ENCODE measurements at places on chromosomes 12 and 14. TPM values are rescaled to one million over a fixed set of nuclear protein-coding genes. Genes with fewer than 3 reads are reported as not detected.
A peak's percentile ranks its signal among the peaks of the same experiment; 100 is the strongest.

The KRT85 gene
- polyA plus RNA-seq, result not detected

- DNase-seq, result no peak
These were observed 196.4 kb upstream of the IGF1 start for GRCh38 chr12:102676812-102677211.

DNA sequence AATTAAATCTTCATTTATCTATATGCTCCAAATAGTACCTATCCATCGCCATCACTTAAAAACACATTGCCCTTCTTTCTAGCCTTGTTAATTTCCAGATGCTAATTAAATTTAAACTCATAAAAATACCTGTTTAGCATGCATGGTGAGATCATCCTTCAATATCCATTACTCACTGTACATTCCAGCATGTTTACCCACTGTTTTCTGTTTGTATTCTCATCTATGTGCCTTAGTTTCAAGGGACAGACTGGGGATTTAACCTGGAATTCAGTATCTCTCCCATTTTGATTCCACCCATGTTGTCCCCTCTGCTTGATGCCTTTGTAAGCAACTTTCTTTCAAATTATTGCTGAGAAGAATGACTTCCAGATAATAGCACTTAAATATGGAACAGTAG is 208.0 kb downstream of the SPTSSA start:
- DNase-seq, result no peak

DNA sequence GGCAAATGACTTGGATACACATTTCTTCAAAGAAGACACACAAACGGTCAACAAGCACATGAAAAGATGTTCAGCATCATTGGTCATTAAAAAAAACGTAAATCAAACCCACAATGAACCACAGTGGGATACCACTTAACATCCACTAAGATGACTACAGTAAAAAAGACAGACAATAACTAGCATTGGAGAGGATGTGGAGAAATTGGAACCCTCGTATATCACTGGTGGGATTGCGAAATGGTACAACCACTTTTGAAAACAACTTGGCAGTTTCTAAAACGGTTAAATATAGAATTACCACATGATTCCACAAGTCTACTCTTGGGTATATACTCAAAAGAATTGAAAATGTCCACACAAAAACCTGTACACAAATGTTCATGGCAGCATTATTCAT is 25.2 kb upstream of the PPFIBP1 start:
- no peak for DNase-seq

GRCh38 chr14:36194663-36195062 is 18.1 kb upstream of the PTCSC3 start:
- DNase-seq, result no peak

GRCh38 chr14:22420598-22421186 is 168.3 kb downstream of the DAD1 start:
- DNase-seq, result no peak

DNA sequence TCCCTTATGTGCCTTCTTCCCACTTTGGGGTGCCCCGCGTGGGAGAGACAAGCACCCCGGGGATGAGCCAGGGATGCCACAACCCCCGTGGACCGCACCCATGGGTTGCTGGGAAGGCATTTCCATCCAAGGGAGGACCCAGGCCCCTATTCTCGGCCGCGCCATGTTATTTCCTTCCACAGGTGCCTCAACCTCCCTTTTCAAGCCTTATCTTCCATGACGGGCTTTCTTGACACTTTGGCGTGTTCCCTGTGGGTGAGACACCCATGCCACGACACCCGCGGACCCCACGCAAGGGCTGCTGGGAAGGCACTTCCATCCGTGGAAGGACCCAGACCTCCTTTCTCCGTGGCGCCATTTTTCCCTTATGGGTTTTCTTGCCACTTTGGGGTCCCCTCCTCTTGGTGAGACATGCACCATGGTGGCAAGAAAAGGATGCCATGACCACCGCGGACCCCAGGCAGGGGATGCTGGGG is 269.2 kb downstream of the ALG10 start:
- peak; percentile 17 for DNase-seq

DNA sequence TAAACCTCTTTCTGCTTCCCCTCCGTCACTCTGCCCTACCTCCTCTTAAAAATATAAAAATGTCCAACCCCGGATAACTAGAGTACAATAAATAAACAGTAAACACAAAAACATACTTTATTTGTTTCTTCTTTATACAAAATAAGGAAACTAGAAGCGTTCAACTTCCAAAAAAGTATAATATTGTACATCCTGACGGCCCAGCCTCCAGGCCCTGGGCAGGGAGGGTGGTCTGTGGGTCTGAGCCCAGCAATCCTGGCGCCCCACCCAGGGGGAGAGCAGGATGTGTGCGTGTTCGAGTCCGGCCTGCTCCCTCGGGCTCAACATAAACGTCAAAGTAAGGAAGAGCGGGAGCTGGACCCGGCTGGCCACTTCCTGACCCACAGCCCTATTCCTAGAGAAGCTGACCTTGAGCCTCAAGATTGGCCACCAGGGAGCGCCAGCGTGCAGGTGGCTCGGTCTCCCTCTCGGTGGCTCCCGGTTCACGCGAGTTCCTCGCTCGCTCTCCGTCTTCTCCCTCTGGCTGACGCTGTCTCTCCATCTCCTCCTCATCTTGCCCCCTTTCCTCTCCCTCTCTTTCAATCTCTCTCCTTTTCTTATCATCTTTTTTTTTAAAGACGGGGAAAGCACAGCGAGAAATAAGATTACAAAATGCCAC is 9.4 kb downstream of the LHX5 start:
- peak; percentile 81 for DNase-seq

- no peak for DNase-seq
These were observed 319.0 kb upstream of the RTL1 start for GRCh38 chr14:101222362-101223070.

- DNase-seq, result no peak
These were observed 37.5 kb downstream of the PLCZ1 start for GRCh38 chr12:18700271-18700670.

DNA sequence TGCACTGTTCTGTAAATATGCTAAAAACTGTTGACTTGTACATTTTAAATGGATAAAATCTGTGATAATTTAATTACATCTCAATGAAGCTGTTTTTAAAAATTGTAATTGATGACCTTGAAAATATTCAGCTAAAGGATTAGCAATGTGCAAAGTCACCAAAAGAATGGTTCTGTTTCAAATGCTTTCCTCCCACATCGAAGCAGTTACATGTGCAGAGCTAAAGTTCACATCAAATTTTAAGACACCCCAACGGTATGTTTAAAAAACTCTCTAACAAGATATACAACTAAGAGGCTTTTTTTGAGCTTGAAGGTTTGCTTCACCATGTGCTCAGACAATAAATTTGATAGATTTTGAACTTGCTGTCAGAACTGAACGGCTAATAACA is 114.6 kb upstream of the KRAS start:
- no peak for DNase-seq

DNA sequence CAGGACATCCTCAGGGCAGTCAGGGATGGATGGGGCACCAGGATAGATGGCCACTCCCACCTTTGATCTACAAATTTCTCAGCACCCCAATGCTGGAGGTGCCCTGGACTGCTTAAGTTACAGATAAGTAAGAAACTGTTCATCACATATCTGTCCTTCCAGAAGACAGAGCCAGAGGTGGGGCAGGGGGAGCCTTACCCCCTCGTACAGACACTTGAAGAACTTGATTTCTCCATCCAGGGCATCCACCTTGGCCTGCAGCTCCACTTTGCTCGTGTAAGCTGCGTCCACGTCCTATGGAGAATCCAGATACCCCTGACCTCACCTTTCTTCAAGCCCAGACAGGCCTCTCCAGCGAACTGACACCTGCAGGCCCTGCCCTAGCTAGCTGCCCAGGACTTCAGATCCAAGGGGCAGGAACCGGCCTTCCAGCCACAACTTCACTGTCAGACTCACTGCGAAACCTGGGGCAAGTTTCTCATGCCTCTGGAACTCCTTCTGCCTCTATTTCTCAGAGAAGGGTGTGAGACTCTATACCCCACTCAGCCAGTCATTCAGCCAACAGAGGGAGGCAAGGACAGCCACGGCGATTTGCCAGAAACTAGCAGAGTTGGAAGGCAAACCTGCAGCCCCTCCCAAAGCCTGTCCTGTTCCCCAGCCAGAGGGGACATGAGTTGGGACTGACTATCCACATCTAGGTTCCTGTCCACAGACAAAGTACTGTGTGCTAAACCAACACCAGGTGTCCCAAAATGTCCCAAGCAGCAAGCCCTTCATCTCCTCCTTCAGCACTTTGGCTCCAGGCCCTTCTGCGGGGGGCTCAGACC is 3.8 kb downstream of the KRT73 start:
- DNase-seq, result no peak

Data from psoas muscle (tissue), 8 donors.